ENCODE measurements at places on chromosomes 4 and X. TPM values are rescaled to one million over a fixed set of nuclear protein-coding genes. Genes with fewer than 3 reads are reported as not detected.
A peak's percentile ranks its signal among the peaks of the same experiment; 100 is the strongest.

Gene CLDN22
- polyA plus RNA-seq = 1.2 TPM

Gene NPFFR2
- polyA plus RNA-seq = 0.76 TPM

Gene SPACA5
- polyA plus RNA-seq = not detected

Gene ARAP2
- polyA plus RNA-seq = 7.2 TPM

GRCh38 chr4:9969526-9970398 is 51.5 kb downstream of the SLC2A9 start:
- DNase-seq = no peak

DNA sequence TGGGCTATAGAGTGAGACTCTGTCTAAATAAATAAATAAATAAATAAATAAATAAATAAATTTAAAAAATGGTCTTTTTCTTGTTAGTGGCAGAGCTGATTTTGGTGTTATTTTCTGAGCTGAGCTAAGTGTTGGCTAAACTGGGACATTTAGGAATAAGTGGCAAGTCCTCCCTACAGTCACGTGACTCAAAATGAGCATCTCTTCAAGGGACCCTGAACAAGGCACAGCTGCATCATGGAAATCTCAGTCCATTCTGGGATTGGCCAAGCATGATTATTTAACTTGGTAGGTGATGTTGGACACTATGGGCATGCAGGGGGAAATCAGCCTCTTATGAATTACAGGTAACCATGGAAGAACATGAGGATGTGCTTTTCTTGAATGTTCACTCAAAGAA is 42.0 kb downstream of the HAND2 start:
- DNase-seq = no peak

GRCh38 chrX:73964579-73964978 is 339.4 kb upstream of the ZCCHC13 start:
- peak; percentile 32 for DNase-seq

DNA sequence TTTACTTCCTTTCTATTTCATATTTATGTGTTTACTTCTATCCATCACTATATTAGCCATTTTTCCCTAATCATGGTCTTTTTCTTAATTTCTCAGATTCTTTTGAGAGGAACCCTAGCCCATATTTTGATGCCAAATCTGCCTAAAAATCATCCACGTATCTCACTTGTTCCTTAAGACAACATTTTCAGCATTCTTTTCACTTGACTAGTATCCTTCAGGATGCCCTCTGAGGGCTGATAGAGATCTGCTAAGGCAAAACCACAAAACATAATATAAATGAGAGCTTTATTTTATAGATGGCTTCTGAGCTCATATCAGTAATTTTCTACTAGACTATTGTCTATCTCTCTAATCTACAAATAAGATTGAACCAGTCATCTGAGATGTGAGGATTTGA is 341.9 kb downstream of the GPM6A start:
- no peak for DNase-seq

DNA sequence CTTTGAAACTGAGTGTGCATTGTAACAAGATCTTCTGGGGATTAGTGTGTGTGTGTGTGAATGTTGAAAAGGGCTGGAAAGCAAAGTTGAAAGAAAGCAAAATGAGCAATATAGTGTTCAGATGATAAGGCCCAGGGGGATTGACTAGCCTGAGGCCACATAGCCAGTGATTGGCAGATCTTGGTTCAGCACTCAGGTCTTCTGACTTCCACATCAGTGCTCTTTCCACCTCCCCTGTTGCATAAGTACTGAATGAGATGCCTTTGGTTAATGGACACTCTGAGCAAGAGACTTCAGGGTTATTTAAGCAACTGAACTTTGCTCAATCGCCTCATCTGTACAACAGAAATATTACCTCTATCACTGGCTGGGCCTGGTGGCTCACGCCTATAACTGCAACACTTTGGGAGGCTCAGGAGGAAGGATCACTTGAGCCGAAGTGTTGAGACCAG is 120.4 kb downstream of the TMEM164 start:
- no peak for DNase-seq

GRCh38 chr4:73664470-73664869 is 44.2 kb upstream of the RASSF6 start:
- no peak for DNase-seq

GRCh38 chr4:38169524-38169923 is 209.3 kb downstream of the PTTG2 start:
- DNase-seq = no peak

DNA sequence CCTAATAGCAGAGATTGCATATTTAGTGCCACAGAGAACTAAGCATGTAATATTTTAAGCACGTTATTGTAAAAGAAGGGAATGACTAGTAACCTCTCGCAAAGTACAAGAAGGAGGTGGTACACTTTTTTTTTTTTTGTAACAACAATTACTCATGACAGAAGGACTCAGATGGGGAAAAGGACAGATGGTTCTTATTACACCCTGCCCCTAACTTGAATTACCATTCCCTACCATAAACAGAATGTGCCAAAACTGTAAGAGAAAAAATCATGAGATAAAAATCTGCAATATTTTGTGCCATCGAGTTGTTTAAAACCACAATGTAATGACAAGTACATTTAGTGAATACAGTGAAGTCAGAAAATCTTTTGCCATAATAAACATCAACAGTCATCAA is 33.0 kb upstream of the RAPGEF2 start:
- DNase-seq = no peak

- DNase-seq = no peak
Measured at GRCh38 chr4:174739576-174739975, 89.5 kb downstream of the GLRA3 start.

GRCh38 chr4:11532138-11532537 is 103.4 kb upstream of the HS3ST1 start:
- no peak for DNase-seq

DNA sequence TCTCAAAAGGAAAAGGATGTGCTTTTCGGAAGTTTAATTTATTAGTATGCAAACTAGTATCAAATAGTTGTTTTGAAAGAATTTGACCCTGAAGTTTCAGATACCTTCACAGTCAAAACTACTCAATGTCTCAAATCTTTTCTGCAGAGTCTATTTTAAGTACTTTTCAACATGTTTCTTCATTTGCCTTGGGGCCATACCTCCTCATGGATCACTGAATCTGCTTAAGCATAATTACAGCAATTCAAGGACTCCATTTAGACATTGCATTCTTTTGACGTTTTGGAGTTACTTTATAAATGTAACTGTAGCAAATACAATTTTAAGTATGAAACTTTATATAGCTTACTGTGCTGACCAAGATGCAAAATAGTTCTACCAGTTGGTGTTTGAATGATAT is 25.5 kb downstream of the PALLD start:
- DNase-seq = no peak

DNA sequence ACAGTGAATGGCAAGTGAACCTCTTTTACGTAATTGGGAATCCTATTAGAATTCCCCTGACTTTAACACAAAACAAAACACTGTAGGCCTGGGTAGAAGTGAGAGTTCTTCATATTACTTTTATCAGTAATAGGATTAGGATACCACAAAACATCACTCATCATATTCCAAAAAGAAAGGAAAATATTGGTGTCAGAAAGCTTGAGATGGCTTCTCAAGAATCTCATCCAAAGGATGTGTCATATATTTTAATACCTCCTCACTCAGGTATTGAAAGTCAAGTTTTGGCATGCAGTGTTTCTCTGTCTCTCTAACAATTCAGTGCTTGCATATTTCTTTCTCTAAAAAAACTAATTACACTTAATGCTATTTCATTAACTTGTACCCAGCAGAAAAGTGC is 173.2 kb downstream of the PDGFC start:
- no peak for DNase-seq

DNA sequence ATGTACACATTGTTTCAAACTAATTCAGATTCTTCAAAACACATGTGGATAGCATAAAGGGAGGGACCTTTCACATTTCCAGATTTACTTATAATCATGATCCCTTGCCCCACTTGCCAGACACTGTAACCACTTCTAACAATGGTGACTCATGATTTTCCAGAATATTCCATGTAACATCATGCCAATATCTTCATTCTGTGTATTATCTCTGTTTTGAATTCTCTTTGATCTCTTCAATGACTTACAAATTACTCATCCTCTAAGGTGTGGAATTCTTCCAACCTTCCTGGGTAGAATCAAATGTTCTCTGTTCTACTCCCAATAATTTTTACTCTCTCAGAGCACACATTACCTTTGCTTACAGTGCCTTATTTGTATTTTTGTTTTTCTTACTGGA is 517.1 kb downstream of the PCDH7 start:
- no peak for DNase-seq

GRCh38 chr4:70399319-70399718 is 1.6 kb downstream of the OPRPN start:
- DNase-seq = no peak

DNA sequence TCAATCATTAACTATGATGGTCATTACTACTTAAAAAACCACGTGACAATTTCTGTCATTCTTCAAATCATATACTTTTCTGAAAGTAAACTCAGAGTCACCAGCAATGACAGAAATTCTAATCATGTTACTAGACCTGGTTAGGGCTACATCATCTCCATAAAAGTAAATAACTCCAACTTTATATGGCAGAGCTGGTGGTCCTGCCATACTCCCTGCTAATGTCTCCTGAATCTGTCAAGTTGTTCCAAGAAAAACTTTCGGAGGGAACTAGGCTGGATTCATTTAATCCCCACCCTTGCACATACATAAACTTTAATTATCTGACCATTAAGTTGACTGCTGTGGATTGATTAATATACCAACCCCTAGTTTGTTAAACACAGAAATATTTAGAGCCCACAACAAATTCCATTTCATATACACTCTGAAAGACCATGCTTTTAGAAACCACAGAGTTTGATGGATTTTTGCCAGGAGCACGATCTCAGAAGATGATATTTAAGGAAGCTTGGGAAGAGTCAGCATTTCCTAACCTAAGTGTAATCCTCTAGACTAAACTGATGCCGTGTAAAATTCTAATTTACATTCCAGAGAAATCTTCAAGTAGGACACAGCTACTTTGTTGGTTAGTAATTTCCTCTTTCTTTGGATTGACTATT is 577.0 kb downstream of the FAT4 start:
- no peak for DNase-seq

- no peak for DNase-seq
Measured at GRCh38 chr4:99649778-99650177, 7.8 kb downstream of the C4orf54 start.

DNA sequence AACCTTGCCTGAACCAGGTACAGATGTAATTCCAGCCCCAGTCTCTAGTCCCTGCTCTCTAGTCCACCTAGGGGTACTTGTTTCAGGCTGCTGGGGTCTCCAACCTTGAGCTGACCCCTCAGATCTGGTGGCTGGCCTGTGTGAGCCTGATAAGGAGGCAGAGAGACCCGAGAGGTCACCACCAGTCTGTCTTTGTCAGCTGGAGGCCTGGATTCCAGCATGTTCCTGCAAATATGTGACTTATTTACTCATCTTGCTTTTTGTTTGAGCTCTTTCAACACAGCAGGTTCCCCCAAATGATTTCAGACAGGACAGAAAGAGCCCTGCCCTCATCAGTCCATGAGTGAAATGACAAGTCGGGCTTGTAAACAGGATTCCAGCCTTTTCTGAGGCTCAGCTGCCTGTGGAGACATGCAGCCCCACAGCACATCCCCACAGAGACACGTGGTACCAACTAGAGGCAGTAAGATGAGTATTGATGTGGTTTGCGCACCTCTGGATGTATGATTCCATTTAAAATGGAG is 37.5 kb upstream of the STK26 start:
- no peak for DNase-seq

DNA sequence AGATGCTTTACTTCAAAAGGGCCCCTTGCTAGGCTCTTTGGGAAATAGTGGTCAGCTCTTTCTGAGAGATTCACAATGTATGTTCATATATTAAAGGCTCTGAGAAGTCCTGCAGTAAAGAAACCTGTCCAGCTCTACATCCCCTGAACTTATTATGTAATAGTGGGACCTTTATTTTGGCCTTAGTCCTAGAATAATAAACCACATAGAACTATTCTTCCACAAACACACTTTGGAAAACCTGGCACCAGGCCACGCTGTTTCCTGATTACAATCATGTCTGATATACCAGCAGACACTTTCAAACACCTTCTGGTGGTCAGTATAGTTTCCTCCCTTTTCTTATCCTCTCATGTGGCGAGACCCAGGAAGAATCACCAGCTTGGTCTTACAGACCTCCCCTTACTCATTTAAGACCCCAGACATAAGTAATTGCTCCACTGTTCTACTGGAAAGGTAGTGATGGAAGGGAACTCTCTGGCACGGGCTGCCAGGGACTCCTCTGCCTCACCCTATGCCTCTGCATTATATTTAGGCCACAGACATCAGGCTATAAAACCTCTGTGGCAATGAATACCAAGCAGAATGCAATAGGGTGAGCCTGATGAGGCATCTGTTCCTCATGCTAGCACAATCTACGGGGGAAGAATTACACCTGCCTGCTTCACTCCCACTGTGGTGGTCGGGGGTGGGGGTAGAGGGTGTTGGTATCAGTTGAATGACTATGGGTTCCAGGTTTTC is 5.7 kb upstream of the PPEF1 start:
- no peak for DNase-seq

- DNase-seq = no peak
Measured at GRCh38 chr4:185541251-185541727, 6.0 kb upstream of the PDLIM3 start.

DNA sequence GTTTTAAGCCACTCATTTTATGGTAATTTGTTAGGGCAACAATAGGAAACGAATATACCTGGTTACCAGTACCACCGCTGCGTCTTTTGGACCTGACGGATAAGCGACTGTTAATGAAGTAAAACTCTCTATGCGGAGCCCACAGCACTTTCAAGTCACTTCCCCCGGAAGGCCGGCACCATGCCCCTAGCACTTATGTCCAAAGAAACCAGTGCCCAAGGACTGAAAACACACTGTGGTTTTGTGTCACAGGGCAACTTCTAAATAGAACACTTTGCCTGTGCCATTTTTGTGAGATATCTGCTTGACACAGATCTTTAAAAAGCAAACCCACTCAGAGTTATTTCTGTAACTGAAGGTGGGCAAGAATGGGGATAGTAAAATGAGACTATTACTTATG is 22.7 kb downstream of the SH3KBP1 start:
- no peak for DNase-seq

DNA sequence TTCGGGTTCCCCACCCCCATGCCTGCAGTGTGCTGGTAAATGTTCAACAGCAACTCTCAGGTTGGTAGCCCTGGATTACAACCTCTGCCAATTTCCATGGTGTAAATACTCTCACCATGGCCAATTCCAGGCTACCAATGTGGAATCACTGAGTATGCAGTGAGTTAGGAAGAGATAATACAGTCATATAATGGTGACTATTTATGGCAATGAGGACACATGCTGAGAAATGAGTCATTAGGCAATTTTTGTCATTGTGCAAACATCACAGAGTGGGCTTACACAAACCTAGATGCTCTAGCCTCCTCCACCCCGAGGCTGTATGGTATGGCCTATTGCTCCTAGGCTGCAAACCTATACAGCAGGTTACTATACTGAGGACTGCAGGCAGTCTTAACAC is 4.6 kb upstream of the CLDN24 start:
- DNase-seq = no peak

DNA sequence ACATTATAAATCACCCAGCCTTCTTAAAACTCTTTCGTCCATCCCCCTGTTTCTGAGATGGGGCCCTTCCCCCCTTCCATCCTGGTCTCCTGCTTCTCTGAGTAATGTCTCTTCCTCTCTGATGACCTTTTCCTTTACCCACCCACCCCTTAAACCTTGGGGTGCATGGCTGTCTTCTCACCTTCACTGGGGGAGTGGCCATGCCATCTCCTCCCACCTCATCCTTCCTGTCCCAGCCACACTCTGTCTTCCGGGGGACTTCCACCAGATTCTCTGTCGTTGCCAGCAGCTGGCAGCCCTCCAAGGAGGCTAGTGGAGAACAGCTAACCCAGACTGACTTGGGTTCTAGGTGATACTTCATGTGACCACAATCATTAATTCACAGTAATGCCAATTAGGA is 83.2 kb upstream of the SCML1 start:
- no peak for DNase-seq

GRCh38 chrX:52574416-52575275 is 57.8 kb upstream of the XAGE1B start:
- DNase-seq = peak; percentile 29

Measured in renal cortex interstitium (tissue), 15 donors.